ENCODE measurements at places on chromosomes 2 and 18.
A peak's percentile ranks its signal among the peaks of the same experiment; 100 is the strongest.

- no peak for DNase-seq
These were observed 634.6 kb upstream of the SLC39A10 start for GRCh38 chr2:195022508-195022830.

DNA sequence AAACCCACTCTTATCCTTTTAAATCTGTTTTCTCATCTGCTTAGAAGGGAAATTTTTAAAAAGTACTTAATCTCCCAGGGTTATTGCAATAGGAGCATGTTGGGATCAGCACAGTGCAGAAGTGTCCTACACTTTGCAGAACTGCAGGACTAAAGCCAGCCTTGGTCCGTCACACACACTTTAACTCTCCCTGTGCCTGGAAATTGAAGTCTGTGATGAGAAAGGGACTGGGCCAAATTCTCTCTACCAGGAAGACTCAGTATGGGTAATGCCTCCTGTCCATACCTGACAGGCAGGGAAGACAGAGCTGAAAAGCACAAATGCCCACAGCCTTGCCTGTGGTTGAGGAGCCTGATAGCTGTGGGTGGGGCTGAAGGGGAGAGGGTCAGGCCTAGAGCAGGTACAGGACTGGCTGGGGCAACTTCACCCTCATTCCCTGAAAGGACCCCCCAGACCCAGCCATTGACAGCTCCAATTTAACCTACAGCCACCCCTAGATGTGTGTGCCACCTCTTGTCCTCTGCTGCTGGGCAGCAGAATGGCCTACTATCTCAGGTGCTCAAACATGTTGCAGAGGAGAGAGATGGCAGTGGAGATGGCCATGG is 377.2 kb upstream of the KLHL29 start:
- DNase-seq, result no peak

GRCh38 chr18:48811401-48811800 is 139.4 kb downstream of the SMAD7 start:
- no peak for DNase-seq

DNA sequence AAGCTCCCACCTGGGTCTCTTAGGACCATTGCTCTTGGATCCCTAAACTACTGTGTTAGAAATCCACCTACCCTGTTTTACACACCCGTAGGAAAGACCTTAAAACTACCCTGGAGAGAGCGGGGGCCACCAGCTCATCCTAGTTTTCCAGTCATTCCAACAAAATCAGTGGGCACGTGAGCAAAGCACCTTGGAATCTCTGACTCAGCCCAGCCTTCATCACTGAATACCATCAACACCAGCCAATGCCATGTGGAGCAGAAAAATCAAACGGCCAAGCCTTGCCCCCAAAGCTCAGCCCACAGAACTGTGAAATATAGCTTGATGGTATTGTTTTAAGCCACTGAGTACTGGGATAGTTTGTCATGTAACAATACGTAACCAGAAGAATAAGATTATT is 449.7 kb upstream of the CHAC2 start:
- no peak for DNase-seq

DNA sequence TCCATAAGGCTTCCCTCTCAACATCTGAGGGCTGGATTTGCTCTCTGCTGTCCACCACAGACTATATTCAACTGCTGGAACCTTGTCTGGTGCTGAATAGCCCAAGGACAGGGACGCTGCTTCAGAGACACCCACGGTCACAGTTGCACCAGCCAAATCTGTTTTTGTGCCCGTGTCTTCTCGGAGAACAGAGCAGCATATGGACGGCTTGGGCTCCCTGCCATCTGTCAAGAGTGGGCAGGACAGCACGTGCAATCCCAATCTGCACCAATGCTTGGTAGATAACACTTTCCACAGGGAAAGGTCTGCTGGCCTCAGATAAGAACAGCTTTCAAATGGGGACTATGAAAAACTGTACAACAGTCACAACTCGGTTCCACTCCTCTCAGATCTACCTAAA is 466.1 kb downstream of the TGIF1 start:
- DNase-seq, result peak; percentile 81

- DNase-seq, result no peak
These were observed 186.6 kb downstream of the GBX2 start for GRCh38 chr2:235981631-235982030.

GRCh38 chr2:46294176-46294836 is 2.9 kb upstream of the EPAS1 start:
- DNase-seq, result no peak

DNA sequence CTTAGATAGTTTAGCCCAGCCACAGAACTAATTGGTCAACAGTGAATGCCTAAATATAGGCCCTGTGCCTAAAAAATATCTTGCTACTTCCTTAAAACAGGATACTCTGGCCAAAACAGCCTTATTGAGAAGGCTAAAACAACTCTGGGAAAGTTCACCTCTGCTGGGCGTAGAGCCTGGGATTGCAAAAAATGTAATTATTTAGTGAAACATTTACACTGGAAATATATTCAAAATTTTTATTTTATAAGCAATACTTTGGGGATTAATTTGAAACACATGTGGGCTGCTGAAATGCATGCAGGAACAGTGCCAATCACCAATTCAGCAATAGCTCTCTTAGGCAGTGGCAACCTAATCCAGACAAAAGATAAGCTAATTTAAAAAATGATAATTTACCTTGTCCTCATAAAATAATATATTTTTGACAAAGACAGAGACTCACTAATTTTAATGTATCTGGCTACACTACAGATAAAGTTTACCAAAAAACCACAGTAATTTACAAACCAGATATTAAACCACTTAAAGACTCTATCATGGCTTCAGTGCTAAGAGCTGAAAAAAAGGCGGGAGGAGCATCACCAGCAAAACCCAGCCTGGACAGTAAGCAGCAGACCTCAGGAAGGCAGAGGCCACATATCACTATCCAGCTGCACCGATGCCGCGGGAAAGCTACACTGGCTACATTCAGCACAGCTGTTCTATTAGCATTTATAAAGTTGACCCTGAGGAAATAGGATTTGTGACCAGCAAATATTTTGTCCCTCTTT is 18.5 kb downstream of the TRAK2 start:
- DNase-seq, result no peak

DNA sequence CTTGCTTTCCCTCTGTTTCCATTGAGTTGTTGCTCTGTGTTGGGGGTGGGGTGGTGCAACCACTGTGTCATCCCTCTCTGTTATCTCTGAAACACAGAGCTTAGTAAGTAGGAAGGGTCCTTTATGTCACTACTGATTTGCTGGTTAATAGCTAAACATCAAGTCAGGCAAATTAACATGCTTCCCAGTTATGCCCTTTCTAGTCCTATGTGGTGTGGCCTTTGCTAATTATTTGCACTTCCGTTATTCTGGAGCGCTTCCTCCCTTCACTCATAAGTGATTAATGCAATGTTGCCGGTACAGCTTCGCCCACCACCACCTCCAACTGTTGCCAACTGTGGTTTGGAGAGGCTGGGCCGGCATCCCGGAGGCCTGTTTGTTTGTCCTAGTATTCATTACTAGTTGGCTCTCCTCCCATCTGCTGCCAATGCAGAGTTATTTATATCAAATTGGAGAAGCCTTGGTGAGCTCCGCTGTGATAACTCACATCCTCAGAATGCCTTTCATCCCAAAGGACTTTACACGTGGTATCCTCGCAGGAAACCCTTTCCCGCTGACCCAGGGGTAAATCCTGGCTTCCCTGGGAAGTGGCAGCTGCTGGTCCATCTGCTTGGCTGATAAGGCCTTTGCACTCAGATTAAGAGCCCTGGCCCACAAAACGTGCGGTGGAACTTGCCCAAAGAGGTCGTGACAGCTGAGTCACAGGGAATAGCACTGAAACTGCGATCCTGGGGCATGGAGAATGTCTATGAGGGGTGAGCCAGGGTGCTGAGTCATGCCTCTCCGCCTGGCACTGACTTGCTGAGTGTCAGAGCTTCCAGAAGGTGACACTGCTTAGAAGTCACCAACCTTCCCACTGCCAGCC is 72.0 kb upstream of the ZCCHC2 start:
- peak; percentile 95 for DNase-seq

GRCh38 chr2:179909845-179910734 is 48.7 kb upstream of the ZNF385B start:
- DNase-seq, result no peak

- DNase-seq, result peak; percentile 7
These were observed 146.7 kb downstream of the MYO3B start for GRCh38 chr2:170324640-170325046.

DNA sequence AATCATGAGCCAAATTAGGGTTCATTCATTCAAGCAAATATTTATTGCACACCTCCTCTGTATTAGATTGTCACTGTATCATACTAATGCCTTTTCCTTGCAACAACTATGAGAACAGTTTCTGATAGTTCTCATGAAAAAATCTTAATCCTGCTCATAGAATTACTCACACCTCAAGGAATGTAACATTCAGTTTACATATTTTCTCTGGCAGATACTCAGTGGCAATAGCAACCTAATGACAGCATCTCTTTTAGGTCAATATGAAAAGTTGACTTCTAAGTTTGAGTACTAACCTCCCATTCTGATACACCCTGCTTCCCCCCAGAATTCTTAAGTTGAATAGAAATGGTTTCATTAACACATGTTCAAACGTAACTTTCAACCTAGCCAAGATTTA is 132.0 kb downstream of the VWC2L start:
- no peak for DNase-seq

GRCh38 chr2:96921561-96922319 is 51.9 kb upstream of the SEMA4C start:
- DNase-seq, result no peak

- no peak for DNase-seq
These were observed 33.5 kb downstream of the MGAT5 start for GRCh38 chr2:134287323-134287722.

DNA sequence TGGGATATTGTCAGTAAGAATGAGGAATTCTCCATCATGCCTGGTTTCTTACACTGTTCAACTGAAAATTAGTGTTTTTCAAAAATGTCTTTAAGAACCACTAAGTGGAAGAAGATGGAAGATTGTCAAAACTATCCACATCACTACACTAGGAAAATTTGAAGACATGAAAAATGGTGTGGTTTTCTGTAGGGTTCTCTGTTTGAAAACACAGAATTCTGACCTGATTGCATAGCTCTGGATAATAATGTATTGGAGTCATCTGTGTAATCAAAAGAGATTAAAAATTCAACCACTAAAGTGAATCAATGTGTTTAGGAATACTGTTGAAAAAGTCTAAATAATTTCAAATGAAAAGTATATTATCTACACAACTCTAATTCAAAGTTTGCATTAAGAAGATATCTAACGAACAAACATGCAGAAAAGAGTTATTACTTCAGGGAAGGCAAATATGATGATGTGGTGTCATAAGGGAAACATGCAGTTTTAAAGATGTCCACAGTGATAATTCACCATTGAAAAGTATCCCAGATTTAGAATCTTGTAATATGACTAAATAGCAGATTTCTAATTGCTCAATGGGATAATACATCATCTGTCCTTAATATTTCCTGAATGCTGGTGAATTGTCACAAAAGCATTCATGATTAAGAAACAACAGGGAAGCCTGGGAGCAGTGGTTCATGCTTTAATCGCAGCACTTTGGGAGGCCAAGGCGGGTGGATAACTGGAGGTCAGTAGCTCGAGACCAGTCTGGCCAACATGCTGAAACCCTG is 116.9 kb downstream of the ERBB4 start:
- no peak for DNase-seq

DNA sequence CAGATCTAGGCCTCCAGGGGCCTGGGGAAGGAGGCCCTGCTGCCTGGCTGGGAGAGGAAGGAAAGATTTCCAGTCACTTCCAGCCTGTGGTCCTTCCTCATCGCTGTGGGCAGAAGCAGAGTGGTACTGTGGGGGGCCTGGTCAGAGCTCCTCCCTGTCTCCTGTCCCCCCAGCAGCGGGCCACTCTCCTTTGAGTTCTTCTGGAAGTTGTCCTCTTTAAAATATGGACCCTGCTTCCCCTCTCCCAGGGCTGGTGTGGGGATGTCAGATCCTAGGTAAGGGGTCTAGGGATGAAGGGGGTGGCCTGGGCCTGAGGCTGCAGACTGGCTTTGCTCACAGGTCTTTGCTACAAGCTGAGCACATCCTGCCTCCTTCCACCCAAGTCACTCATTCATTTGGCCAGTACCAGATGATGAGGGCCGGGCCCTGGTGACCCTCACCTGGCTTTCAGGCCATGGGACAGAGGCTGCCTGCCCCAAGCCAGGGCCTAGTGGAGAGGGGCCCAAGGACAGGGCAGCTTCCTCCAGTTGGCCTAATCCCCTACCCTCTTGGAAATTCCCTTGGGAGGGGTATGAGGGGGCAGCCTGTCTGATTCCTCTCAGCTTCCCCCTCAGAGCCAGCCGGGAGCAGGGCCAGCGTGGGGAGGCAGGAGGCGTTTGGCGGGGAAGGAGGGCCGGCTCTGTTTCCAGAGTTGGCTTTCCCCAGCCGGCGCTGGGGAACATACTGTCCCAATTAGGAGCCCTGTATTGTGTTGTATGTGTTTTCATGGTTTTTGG is 231.9 kb downstream of the DYSF start:
- DNase-seq, result no peak

DNA sequence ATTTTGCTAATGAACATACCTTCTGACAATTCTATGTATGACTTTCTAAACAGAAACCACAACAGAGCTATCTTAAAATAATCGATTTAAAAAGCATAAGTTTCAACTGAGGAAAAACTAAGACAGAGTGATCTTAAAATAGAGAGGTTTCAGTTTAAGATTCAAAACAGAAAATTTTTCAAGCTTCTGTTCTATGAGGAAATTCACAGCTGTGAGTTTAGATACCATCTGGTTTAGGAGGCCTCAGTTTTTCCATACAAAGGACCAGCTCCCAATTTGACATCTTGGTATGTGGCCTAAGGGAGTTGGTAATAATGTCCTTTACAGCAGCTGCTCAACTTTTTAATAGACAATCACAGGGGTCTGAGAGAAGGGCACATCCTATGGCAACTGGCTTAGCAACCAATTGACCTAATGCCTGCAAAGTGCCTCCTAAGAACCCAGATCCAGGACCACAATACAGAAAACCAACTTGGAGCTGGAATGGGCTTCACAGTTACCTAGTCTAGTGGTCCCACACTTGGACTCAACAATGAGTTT is 39.7 kb downstream of the MDH1 start:
- no peak for DNase-seq

DNA sequence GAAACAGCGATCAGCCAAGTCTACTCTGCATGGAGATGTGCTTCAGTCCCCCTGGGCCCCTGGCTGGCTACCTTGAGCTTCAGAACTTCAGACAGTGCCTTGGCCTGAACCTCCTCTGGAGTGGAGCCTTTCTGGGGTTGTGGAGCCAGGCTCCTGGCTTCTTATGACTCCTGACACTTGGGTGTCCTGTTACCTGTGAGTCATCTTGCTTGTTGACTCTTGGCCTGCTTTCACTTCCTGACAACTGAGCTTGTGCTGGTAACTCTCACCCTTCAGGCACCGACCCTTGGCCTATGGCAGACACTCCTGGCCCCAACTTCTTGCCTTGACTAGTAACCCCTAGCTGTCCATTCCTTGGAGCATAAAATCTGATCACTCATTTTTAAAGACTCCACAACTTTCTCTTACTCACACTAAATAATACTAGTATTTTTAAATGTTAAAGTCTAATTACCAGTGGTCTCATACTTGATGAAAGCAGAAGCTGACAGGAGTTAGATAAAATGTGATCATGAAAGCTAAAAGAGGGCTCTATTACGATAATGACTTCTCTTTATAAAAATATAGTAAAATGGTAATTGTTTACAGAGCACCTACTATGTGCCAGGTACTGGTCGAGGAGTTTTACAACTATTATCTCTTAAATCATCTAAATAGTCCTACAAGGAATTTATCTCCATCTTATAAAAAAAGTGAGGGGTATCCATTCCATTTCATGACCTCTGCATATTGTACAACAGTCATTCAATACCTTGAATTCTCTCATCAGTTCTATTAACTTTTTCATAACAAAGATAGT is 46.3 kb upstream of the VIT start:
- no peak for DNase-seq

GRCh38 chr18:70426818-70427217 is 138.0 kb downstream of the SOCS6 start:
- DNase-seq, result no peak

- DNase-seq, result no peak
These were observed 2.1 kb downstream of the TEX51 start for GRCh38 chr2:126900646-126901319.

All from hematopoietic multipotent progenitor cell treated with erythropoietin and hydrocortisone succinate and interleukin-3 and kit ligand, for 17 days (in vitro differentiated cells).